NCI-H524 (cell line): ENCODE measurements at places on chromosomes 1 and 21.
A peak's percentile ranks its signal among the peaks of the same experiment; 100 is the strongest.

GRCh38 chr1:212666116-212666775 is 33.4 kb downstream of the BATF3 start:
- DNase-seq: no peak

GRCh38 chr1:178512566-178513277 is at the start of gene TEX35:
TEX35 (plus strand) TSS chr1:178513109; CDS start chr1:178513189, 80 bp downstream.
- DNase-seq: no peak

- no peak for DNase-seq
Observed at GRCh38 chr1:21857840-21858670, 46.0 kb downstream of the LDLRAD2 start.

DNA sequence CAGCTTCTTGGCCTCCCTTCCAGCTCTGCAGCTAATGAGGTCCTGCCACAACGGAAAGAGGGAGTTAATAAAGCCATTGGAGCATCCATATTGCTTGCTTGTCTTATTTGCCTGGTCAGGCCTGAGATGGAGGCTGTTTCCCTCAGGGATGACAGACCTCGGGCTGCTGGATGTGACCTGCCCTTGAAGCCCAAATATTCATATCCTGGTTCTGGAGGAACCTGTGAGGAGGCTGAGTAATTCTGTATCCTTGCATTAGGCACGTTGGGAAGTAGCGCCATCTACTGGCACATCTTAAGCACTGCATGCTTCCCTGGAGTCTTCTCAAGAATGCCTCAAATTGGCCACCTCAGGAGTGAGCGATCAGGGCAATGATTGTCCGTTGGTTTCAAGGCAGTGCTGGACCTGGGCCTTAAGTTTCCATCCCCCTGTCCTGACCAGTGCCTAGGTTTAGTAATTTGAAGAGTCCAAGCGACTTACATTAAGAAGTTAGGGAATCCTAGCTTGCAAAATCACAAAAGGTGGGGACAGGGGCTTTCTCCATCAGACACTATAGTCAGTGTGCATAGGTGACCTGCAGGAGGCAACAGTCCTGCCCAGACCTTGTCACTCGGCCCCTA is 13.8 kb upstream of the NASP start:
- peak; percentile 73 for DNase-seq

DNA sequence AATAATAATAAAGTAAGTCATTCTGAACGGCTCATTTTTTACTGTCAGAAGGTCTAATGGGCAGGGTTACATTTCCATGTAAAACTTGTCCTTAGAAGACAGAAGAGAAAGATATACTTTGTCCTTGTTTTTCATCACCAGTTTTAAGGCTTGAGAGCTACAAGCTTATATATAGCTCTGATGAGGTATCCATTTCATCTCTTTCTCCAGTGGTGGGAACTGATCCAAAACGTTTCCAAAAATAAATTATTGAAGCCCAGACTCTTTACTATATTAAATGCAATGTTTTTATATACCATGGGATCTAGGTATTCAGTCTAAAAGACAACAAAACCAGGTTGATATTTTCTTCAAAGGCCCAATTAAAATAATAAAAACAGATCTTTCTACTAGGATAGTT is 8.7 kb downstream of the B3GALNT2 start:
- DNase-seq: no peak

- no peak for DNase-seq
Observed at GRCh38 chr1:167502719-167503462, 15.4 kb downstream of the CD247 start.

GRCh38 chr21:28311411-28312190 is 681.1 kb downstream of the LTN1 start:
- DNase-seq: no peak

GRCh38 chr1:47411436-47411835 is 4.6 kb upstream of the FOXE3 start:
- no peak for DNase-seq

DNA sequence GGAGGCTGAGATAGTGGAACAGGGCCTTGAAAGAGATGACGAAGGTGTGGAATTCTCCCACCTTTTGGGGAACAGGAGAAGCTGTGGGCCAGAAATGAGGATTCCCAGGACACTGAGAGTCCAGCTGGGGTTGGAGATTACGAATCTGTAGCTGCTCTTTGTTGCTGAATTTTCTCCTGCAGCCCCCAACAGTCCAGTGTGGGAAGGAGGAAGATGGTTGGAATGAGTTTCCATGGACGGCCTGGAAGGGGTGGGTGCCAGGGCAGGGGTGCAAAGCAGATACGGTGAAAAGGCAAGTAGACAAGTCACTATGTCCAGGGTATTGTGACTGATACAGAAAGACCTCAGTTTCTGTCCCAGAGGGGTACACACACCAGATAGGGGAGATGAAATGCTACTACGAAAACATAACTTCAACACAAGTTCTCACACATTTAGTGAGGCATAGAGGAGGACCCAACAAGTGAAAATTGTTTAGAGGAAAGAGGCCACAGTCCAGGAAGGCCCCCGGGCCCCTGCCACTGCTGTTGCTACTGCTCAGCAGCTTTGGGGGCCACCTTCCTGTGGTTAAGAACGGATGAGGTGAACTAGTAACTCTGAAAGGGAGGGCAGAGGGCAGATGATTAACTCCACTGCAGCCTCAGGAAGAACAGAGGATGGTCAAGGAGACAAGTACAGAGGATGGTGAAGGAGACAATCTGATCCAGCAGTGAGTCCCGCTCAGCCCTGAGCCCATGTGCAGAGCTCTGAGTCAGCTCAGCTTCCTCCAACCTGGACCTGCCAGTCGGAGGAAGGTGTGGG is 7.3 kb downstream of the CD244 start:
- no peak for DNase-seq

GRCh38 chr1:178599087-178599486 is 86.2 kb downstream of the TEX35 start:
- no peak for DNase-seq

DNA sequence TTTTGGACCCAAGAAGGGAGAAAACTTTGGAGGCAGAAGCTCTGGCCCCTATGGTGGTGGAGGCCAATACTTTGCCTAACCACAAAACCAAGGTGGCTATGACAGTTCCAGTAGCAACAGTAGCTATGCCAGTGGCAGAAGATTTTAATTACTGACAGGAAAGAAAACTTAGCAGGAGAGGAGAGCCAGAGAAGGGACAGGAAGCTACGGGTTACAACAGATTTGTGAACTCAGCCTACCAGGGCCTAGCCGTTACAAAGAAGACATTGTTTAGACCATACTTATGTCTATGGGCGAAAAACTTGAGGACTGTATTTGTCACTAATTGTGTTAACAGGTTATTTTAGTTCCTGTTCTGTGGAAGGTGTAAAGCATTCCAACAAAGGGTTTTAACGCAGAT is 10.4 kb upstream of the ACOT11 start:
- no peak for DNase-seq

DNA sequence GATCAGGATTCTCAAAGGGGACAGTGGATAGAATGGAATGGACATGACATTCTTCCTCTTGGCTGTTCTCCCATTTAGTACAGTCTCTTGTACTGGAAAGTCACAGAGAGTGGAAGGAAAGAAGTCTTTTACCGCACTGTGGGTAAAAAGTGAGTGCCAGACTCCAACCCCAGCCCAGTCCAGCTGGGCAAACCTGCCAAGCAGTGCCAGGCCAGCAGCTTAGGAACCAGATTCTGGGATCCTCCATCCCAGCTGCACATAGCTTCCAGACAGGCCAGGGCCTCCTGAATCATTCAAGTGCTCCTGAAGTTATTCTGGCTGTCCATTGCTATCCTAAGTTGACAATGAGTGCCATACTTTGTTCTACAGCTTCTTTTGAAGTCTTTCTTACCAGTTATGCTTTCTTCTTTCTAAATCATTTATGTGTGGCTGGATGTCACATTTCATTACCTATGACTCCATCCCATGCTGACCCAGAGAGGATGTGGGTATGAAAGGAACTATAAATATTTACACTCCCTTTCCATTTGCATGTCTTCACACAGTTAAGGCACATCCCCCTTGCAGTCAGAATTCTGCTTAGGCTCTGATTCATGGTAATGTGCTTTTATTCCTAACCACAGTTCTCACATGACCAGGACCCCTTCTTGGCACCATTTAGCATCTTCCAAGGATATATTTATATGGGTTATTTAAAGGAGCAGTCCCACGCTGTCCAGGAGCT is 88.9 kb downstream of the AK5 start:
- DNase-seq: no peak

GRCh38 chr1:47565676-47566075 is 127.8 kb downstream of the FOXD2 start:
- no peak for DNase-seq
